Activated T-cell treated with anti-CD3 and anti-CD28 coated beads for 24 hours (primary cell): ENCODE measurements at places on chromosomes 5 and 9.

DNA sequence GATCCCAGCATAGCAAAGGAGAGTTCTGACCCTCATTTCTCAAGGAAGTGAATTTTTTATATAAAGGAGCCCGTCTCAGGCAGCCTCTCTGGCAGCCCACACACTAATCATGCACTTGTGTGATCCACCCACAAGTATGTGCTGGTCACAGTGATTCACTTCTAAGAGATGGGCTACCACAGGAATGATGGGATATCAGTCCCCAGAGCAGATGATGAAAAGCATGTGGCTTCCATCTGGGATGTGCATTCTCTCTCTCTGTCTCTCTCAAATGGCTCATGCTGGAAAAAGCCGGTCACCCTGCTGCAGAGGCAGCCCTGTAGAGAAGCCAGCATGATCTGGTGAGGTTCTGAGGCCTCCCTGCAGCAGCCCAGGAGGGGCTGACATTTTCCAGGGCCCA is 74.2 kb upstream of the ADCY2 start:
- DNase-seq = no peak

- no peak for DNase-seq
These were observed 176.0 kb downstream of the FGF18 start for GRCh38 chr5:171595401-171595800.

DNA sequence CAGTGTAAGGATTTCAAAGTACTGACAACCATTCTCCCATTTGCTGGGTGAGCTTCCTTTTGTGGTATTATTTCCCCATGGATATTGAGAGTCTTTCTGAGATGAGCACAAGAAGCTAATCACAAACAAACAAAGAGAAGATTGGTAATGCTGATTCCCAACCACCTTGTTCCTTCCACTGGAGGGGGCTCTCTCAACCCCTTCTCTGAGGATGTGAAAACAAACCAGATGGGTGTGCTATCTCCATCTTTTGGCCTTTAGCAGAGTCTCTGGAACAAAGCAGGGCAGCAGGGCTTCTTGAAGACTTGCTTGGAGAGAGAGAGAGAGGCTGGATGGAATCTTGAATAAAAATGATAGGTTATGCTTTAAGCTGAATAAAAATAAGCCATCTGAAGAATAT is 576.7 kb upstream of the ZNF462 start:
- no peak for DNase-seq

- no peak for DNase-seq
These were observed 609.9 kb downstream of the ACTL7B start for GRCh38 chr9:108245901-108246300.

DNA sequence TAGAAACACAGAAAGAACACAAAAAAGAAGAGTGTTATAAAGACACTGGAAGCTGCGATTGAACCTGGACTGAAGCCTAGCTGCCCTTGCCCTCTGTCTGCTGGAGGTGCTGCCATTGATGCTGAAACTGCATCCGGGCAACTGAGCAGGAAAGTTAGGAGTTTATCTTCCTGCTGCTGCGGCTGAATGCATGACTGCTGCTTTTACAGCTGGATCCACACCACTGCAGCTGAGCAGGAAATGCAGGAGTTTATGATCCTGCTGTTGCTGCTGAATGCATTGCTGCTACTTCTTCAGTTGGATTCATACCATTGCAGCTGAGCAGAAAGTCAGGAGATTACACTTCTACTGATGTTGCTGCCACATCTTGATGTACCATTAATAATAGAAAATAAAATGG is 21.8 kb upstream of the JAKMIP2 start:
- DNase-seq = no peak

DNA sequence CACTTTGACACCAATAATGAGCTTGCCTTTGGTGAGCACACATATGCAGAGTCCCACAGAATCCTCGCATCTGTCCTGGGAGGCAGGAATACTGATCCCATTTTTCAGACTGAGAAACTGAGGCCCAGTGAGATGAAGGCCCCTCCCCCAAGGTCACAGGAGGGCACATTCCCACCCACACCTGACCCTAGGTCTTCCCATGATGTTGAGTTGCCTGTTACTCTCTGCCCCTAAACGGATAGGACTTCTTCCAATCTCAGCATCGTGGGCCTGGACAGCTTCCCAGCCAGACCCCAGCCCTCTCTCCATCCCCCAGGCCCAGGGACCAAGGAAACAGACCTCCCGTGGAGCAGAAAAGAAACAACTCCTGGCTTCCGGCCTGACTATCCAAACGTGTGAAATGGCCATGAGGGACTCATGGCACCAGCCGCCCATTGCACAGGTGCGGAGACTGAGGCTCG is 877 bp downstream of the SH3GLB2 start:
- DNase-seq = no peak

GRCh38 chr5:80076131-80077050 is 41.2 kb downstream of the THBS4 start:
- DNase-seq = no peak

GRCh38 chr5:142844866-142845265 is 74.7 kb downstream of the ARHGAP26 start:
- DNase-seq = no peak

GRCh38 chr5:14760548-14761002 is 96.1 kb downstream of the OTULIN start:
- no peak for DNase-seq

DNA sequence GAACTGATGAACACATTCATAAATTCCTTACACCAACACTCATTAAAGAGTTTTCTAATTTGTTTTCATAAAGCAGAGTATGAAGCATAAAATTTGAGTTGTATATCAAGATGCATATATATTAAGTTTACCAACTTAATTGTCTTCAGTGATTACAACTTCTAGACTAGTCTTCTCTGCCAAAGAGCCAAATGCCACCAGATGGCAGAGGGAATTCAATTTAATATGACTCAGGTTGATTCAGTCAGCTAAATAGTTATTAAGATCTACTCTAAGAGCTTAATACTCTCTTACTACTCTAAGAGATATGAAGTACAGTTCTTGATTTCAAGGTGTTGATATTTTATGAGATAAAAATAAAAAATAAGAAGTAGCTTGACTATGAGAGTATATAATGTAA is 53.4 kb downstream of the CDH10 start:
- no peak for DNase-seq
